ENCODE measurements at places on chromosomes 2 and 18.

- DNase-seq: no peak
These were observed 1.6 kb upstream of the SLC66A2 start for GRCh38 chr18:79952996-79953559.

GRCh38 chr2:178452334-178452733 lies 1.2 kb downstream of the PJVK start:
- no peak for DNase-seq

DNA sequence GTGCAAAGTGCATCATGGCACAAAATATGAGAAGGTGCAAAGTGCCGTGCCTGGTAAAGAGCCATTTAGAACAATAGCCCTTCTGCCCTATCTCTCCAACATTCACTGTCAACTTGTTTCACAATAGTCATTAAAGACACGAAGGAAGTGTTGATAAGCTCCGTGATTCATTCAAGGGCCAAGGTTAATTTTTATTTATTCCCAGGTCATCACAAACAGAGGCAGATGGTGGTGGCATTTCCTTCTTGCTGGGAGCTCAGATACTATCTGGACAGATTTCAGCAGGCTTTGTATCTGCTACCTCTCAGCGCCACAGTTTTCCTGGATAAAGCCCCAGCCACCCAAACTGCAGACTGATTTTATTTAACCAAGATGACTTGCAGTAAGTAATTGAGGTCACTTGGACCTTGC lies 309.3 kb downstream of the ZNF521 start:
- DNase-seq: no peak

GRCh38 chr2:238747114-238747513 lies 100.8 kb upstream of the TWIST2 start:
- DNase-seq: no peak

DNA sequence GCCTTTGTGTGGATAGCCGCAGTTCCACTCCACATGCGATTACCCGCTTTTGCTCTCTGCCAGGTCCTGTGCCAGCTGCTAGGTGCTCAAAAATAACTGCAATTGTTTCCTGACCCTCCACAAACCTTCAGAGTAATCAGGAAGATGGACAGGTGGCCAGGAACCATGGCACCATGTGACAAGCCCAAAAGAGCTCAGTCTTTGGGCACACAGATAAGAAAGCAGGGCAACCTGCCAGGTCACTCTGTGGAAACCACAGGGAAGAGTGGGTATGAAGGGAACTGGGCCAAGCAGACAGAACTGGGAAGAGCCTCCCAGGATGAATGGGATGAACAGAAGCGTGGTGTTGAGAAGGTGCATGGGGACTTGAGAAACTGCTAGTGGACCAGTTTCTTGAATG lies 79.4 kb upstream of the AGAP1 start:
- no peak for DNase-seq

DNA sequence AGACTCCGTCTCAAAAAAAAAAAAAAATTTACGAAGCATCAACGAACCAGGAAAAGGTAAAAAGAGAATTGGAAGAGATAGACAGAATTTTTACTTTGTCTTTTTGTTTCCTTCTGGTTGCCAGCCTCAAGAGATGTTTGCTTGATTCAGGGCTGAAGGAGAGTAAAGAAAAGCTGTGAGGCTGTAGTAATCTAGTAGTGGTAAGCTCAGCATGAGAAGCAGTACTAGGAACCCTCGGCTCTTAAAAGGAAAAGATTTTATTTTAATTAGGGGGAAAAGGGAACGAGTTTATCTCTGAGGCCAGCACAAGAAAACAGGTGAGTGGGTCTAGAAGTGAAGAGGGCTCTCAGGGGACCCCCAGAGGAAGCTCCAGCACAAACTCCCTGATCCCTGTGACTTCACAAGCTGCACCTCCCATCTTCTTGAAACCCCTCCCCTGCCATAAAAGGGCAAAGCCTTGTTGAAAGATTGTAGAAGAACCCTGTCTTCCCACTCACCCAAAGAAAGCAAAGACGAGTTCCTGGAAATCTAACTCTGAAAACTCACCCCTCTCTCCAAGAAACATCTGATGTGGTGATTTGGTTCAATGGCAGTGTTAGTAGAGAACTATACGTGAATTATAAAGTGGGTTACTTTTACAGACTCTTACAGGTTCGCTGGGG lies 8.6 kb downstream of the RBMS1 start:
- no peak for DNase-seq

DNA sequence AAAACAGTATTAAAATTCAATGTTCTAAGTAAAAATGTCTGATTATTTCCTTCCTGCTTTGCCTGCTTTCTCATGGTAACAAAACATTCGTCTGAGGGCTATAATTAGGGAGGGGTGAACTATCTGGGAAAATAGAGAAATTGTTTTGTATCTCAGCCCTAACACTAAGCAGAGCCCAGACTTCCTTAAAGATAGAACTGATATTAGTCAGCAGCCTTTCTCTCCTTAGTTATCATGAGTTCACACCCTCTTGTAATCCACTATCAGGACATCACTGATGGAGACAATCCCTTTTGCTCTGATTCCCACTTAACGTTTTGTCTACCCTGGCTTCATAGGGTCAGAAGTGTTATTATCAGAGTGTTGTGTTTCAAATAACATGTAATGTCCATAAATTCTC lies 701.1 kb upstream of the ZEB2 start:
- DNase-seq: no peak

DNA sequence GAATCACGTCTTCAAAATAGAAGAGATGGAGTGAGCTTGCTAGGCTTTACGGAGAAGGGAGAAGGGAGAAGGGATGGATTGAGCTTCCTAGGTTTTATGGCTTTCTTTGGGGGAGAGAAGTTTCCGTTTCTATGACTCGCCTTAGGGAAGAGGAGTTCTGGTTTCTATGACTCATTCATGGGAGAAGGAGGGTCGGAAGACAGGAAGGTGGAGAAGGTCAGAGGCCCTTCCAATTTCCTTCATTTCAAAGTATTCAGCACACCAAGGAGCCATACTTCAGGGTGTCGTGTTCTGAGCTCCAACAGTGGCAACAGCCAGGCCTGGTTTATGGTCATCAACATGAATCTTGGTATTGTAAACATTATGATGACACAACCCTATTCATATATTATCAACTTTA lies 284.7 kb upstream of the VWC2L start:
- DNase-seq: no peak

DNA sequence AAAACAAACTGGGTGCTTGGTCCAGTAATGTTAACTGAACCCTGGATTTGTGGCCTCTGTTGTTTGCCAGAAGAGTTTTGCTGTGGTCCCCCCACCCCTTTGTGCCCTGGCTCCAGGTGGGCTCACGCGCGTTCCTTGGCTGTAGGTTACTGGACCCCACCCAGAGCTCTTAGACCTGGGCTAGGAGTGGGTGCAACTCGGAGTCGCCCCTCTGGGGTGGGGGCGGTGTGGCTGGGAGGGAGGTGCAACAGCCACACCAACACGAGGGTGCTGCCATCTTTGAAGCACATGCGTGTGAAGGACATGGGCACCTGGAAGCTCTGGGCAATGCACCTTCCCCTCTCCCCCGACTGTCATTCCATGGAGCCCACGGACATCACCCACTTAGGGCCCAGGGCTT lies 92.7 kb downstream of the USP40 start:
- no peak for DNase-seq

- DNase-seq: no peak
These were observed 134.7 kb downstream of the RIF1 start for GRCh38 chr2:151544449-151544848.

DNA sequence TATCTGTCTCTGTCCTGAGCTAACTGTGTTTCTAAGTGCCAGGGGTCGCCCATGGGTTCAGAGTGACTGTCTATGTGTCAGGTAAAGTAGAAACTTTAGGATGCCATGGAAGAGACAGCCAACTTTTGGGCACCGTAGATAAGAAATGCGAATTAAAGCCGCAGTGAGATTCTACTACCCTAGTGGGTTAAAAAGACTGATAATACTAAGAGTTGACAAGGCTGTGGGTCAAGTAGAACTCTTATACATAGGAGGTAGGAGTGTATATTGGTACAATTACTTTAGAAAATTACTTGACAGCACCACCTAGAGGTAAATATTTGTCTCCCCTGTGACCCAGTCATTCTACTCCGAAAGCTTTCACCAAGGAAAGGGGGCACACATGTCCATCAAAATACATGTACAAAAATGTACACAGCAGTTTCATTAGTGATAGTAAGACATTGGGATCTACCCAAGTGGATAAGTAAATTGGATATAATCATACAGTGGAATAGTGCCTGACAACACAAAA lies 371.3 kb downstream of the SLC4A3 start:
- no peak for DNase-seq

DNA sequence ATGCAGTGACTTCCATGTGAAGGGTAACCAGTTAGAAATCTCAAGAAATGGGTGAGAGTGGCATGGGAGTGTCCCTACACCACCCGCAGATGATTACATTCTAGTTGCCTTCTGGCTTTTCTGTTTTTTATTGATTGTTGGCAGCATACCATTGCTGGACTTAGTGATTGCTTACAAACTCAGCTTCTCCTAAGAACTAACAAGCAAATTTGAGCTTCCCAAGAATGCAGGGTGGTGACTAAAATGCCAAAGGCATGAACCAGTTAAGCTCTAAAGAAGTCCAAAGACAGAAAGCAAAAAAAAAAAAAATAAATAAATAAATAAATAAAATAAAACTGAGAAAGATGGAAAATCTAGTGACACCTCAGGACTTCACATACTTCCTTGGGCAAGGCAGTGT lies 245.5 kb upstream of the PARD3B start:
- DNase-seq: no peak

GRCh38 chr18:49565101-49565500 lies 3.2 kb downstream of the LIPG start:
- no peak for DNase-seq

DNA sequence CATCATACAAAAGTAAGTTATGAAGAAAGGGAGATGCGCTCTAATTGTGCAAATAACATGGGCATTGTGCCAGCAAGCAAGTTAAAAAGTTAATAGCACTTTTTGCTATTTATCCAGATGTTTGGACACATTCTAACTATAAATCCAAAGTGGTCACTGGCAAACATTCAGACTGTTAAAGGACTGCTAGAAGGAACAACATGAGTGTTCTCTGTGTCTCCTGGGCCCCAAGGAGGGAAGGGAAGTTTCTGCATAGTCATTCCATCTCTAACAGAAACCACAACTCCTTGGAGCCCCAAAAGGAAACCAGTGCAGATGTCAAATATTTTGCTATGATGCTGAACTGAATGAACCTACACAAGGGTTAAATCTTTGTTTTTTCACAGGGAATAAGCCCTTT lies 213.3 kb upstream of the HNRNPA3 start:
- DNase-seq: peak; percentile 83

DNA sequence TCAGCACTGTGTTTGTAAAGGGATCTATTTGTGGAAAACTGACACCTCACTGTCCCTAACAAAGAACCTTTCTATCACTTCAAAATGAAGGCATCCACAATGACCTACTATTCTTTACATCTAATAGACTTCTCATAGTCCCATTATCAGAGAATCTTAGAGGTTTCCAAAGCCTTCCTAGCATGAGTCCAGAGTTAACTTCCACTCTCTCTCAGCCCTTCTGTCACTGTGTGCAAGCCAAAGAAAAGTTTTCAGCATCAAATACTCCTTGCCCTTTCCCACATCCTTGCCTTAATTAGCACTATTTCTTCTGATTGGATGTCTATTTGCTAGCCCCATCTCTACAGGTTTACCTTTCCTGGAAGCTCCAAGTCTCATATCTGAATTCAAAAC lies 178.5 kb downstream of the ERBB4 start:
- no peak for DNase-seq

GRCh38 chr18:2916184-2916583 lies 69.4 kb downstream of the EMILIN2 start:
- DNase-seq: no peak

- DNase-seq: no peak
These were observed 315.5 kb downstream of the CELF4 start for GRCh38 chr18:37249895-37250618.

- no peak for DNase-seq
These were observed 37.5 kb upstream of the MAPRE3 start for GRCh38 chr2:26932974-26933373.

DNA sequence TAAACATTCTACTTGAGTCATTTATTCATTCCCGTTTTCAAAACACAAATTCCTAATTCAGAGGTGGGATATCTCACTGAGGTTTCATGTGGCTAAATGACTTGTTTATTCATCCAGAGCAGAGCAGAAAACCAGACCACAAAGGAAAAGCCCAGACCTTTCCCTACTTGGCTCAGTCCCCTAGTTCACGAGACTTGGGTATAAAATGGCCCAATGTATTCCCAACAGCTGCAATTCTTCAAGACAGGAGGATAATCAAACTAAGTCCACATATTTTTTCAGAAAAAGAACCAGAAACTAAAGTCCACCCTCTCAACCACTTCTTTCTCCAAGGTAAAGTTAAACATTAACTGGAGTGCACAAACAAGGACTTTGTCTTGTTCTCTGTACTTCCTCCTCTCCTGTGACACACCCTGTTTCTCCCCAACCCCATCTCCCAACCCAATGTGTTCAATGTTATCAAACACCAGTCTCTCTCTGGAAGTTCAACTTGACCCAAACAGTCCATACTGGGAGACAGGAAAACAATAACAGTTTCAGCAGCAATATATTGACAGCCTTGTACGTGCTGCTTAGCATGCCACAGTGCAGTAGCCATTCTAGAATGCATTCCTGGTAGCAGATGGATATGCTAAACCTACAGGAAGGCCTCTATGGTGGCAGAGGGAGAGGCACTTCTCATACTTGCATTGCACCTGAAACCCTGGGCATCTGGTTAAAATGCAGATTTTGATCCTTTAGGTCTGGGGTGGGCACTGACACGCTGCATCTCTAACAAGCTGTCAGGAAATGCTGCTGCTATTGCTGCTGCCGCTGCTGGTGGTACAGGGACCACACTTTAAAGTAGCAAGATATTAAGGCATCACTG lies 110.7 kb downstream of the INO80D start:
- DNase-seq: no peak

DNA sequence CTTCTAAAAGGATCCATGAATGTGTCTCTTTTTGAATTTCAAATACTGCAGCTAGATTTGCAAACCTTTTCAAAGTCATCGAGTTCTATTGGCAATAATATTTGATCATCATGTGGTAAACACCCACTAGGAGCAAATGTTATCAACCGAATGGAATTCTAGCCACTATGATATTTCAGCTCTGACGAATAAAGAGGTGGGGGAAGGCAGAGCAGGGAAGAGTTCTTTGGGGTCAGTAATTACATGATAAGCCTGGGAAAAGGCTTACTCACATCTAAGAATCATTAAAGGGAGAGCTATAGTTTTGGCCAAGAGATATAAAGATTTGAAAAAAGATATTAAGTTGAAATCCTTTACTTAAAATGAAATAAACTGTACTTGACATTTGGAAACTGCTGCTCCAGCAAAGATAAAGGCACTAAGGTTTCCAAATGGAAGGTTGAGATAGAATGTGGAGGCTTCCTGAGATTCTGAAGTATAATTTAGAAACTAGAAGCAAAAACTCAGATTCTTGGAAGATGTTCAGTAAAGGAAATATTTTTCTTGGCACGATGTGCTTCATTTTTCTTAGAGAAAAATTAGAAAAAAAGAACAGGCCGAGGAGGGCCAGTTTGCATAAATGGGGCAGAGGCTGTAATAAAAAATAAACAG lies 104.7 kb upstream of the ARHGAP28 start:
- DNase-seq: no peak

GRCh38 chr2:54000524-54000923 lies 29.7 kb upstream of the PSME4 start:
- DNase-seq: no peak
